ENCODE measurements at places on chromosomes 4 and X.

DNA sequence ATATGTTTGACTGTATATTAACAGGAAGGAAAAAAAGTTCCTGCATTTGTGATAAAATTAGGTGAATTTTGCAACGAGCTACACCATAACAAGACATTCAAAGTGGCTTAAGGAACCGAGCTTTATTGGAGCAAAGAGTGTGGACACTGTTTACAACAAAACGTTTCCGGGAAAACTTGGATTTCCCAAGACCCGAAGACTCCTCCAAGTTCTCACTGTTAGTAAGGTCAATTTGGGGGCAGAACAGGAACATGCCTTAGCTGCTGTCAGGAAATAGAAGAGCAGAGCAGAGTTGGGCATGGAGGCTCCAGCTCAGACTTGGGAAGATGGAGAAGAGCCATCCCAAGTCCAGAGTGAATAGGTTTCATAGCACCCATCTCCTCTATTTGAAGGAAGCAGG, 16.5 kb downstream of the ADH6 start:
- DNase-seq: no peak

GRCh38 chrX:40471965-40472648, 108.7 kb upstream of the ATP6AP2 start:
- peak; percentile 87 for DNase-seq

- DNase-seq: no peak
Measured at GRCh38 chr4:67106861-67107460, 438.3 kb downstream of the CENPC start.

GRCh38 chrX:118498351-118498750, 2.7 kb downstream of the DOCK11 start:
- DNase-seq: no peak

DNA sequence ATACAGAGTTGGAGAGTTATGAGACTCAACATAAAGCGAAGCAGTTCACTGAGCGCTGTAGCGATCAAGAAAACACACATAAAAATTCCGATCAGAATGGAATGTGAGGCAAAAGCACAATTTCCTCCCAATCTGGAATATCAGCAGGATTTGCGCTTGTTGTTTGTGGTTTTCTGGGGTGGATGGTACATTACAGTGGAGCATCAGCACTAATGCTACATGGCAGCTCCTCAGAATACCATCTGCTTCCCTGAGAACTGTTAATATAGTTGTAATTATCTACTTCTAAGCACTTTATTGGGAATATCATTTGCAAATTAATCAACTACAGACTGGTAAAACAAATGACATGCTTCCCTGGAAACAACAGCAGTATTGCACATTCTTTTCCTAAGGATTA, 324.1 kb upstream of the PPARGC1A start:
- no peak for DNase-seq

DNA sequence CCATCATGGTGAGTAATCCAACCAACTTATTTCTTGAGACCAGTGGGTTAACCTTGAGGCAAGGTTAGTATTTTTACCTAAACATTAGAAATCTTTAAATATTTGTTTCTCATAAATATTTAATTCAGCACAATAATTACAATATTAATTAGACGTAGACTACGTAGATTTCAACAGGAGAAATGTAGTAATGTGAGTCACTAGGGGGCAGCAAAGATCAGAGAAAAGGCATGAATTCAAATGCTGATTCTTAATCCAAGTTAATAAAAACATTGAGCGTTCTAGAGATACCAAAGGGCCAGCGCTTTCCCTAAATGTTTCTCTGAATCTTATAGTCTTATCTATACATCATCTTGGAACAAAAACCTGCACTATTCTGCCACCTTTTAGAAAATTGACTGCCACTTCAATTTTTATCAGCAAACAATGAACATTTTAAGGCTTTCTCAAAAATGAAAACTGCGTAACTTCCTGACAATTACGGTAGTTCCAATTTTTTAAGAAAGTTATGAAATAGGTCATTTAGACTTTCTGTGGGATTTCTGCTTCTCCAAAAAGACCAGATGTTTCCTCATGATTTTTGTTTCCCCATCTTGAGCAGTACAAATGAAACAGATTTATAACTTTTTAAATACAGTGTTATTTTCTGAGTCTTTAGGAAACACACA, 180.7 kb downstream of the GASK1B start:
- peak; percentile 74 for DNase-seq

- DNase-seq: no peak
Measured at GRCh38 chrX:112865464-112866025, 24.9 kb upstream of the AMOT start.
